ENCODE measurements at places on chromosomes 7 and 10.

- no peak for DNase-seq
Measured at GRCh38 chr10:94358480-94358879, 4.3 kb downstream of the NOC3L start.

- no peak for DNase-seq
Measured at GRCh38 chr7:105932835-105933477, 30.1 kb upstream of the CDHR3 start.

DNA sequence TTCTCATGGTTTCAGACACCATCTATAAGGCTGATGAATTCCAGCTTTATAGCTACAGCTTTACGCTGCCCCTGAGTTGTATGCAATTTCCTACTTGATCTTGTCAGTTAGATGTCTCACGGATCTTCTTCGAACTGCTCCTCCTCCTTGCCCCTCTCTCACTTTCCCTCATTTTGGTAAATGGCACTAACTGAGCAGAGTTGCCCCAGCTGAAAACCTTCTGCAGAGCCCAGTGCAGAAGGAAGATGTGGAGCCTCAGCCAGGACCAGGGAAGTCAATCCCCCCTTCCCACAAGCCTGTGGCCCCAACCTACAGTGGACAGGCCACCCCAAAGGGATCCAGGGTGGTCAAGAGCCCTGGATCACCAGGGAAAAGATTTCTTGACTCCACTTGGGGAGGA, 49.0 kb upstream of the SEPHS1 start:
- no peak for DNase-seq

DNA sequence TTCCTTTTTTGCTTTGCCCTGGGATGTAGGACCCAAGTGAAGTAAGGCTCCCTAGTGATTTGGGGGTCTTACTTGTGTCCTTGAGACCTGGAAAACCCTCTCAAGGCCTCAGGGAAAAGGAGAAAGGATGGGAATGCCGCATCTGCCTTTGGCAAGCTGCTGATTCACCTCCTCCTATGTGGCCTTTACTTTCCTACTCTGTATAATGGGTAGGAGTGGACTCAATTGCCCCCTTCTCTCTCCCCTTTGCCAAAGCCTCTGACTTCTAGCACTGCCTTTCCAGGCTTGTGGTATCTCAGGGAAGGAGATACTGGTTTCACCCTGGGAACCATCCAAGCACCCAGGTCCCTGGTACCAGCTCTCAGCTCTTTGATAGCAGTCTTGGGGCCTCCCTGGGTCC, 35.4 kb downstream of the UNC5B start:
- DNase-seq = no peak
